PC-3 (cell line): ENCODE measurements at places on chromosomes 7 and 10. TPM values are rescaled to one million over a fixed set of nuclear protein-coding genes. Genes with fewer than 3 reads are reported as not detected.

The SLC18A3 gene
- total RNA-seq, result not detected in 2 replicates

The ERVW-1 gene
- not detected in 2 replicates for total RNA-seq

The WDR91 gene
- 12.3 and 23.0 TPM in 2 replicates for total RNA-seq

The DHX32 gene
- total RNA-seq, result 31.0 and 38.7 TPM in 2 replicates

The CCDC7 gene
- 14.1 and 19.1 TPM in 2 replicates for total RNA-seq

The KEL gene
- total RNA-seq, result 0.18 TPM in 1 of 2 replicates, not detected in the other

DNA sequence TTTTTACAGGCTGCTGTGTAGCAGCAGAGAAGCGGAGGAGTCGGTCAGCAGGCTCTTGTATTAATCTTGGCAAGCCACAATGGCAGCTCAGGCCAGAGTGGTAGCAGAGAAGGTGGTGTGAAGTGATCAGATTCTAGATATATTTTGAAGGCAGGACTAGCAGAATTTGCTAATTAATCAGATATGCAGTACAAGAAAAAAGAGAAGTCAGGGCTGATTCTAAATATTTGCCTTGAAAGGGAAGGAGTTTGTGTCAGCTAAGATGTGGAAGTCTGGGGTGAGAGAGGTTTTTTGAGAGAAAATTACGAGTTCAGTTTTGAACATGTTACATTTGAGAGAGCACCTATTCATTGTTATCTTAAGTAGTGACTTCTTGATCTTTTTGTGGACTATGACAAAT, 176.3 kb downstream of the WNT2 start:
- DNase-seq, result no peak

DNA sequence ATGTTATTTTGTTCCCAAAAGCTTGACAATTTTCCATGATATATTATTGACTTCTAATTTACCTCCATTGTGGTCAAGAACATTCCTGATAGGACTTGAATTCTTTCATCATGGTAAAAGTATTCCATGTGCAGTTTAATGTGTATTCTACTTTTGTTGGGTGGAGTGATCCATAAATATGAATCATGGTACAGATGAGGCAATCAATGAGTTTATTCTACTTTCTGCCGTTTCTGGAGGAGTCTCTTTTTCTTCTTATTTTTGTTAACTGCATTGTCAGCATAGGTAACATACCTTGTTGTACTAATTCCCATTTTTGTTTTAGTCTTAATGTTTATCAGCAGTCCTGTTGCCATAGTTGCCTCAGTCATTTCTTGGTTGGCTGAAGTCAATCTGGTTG, 69.6 kb downstream of the SHOC2 start:
- DNase-seq, result peak; percentile 8

GRCh38 chr7:130324306-130324943, 20.2 kb upstream of the CPA5 start:
- DNase-seq, result no peak

DNA sequence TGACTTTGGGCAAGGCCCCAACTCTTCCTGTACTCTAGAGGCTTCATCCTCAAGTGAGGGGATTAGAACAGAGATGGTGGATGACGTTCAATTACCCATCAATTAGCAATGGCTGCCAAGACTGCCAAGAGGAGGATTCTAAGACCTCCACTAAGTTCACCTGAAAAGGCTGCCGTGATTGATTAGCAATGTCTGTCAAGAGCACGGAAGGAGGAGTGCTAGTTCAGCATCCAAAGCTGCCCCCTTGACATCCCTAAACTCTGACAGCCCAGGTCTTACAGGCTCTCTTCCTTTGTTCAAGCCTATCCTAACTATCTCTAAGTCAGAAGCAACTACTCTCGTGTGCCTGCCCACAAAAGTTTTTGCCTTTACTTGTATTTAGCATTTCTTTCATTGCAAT, 68.4 kb downstream of the FAM53B start:
- DNase-seq, result no peak

- DNase-seq, result no peak
Observed at GRCh38 chr10:91076991-91077548, 143.4 kb upstream of the PCGF5 start.

- DNase-seq, result peak; percentile 69
Observed at GRCh38 chr10:103481974-103482531, 3.0 kb upstream of the CALHM3 start.

DNA sequence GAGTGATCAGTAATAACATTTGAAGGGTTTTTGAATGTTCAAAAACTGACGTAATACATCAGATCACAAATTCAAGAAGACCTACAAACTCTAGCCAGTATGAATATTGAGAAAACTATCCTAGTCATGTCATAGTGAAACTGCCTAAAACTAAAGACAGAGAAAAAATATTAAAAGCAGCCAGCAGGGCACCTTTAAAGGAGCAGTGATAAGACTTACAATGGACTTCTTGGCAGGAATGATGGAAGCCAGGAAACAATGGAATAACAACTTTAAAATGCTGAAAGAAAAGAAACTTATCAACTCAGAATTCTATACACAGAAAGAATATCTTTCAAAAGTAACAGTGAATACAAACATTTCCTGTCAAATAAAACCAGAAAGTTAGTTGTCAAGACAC, 78.3 kb upstream of the CTBP2 start:
- DNase-seq, result no peak

DNA sequence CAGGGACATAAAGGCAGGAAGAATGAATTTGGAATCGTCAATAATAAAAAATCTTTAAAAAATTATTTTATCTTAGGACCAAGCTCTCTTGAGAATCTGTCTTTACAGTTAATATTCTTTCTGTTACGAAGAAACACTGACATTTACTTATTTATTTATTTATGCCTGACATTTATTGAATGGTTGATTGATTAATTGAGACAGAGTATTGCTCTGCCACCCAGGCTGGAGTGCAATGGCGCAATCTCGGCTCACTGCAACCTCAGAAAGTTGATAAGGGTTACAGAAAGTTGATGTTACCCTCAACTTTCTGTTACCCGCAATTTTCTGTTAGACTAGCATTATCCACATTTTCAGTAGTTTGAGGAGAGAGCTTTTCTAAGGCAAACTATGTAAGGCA, 70.1 kb downstream of the CHCHD3 start:
- DNase-seq, result no peak

- no peak for DNase-seq
Observed at GRCh38 chr10:63348245-63348850, 117.4 kb downstream of the JMJD1C start.

- no peak for DNase-seq
Observed at GRCh38 chr10:6909905-6910560, 330.0 kb upstream of the PRKCQ start.

DNA sequence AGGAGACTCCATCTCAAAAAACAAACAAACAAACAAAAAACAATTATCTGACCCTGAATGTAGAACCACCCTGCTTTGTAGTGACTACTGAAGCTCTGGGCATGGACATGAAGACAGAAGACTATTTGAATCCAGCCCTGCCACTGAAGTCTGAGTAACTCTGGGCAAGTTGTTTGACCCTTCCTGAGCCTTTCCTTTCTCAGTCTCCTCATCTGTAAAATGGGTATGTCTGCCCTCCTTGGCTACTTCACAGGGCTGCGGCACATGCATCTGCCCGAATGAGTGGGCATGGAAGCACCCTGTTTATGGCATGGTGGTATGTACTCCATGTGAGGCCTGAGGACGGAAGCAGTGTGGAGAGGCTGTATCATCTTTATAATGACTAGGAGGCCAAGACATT, 22.2 kb upstream of the MALSU1 start:
- DNase-seq, result no peak

DNA sequence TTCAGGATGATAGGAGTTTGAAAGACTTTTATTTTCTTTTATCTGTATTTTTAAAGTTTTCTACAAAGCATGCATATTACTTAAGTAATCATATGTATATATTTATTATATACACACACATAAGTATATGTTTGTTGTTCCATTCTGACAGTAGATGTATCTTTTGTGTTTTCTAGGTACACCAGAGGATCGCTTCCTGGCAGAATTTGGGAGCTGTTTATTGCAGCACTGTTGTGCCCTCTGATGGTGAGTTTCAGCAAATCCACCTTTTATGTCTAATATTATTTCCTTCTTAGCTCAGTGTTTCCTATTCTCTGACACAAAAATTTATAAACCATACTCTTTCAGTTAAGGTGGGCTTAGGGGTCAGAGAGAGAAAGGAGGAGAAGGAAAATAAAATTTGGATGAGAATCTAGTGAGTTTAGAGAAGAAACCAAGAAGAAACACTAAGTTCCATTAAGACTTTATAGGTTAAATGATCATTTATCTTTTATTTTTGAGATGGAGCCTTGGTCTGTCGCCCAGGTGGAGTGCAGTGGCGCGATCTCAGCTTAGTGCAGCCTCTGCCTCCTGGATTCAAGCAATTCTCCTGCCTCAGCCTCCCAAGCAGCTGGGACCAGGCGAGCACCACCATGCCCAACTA, 59.2 kb upstream of the OIT3 start:
- peak; percentile 98 for DNase-seq

DNA sequence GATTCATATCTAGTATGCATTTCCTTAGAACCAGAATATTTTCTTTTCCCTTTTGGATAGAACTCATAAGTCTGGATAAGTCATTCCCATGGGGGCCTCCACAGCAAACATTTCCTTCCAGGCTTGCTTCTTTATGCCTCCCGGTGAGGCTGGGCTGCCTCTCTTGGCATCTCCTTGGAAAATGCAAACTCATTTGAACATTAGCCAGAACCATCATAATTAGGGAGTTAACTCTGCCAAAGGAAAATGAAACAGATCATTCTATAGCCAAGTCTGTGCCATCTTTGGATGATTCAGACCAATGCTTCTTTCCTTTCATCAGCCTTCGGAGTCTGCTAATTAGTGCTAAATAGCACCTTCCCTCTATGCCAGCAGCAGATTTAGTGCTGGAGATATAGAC, 81.1 kb downstream of the PLPP4 start:
- no peak for DNase-seq

DNA sequence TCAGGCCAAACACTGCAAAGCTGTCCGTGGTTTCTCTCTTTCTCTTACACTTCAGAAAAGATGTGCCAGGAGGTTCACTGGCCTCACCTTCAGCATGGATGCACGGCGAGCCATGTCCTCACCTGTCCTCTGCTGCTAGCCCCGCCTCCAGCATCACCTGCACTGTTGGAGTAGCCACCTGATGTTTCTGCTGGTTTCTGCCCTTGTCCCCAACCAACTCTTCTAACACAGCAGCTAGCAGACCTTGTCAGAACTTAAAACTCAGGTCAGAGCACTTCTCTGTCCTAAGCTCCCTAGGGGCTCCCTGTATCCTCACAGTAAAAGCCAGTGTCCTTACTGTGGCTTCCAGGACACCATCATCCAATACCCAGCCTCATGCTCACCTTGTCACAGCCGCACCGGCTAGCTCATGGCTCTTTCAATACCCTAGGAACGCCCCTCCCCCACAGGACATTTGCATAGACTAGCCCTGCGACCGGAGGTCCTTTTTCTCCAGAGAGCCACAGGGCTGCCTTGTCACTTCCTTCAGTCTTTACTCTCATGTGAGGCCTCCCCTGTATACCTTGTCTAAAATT, 15.2 kb downstream of the PALD1 start:
- DNase-seq, result no peak

- DNase-seq, result no peak
Observed at GRCh38 chr7:79998363-79998762, 136.3 kb upstream of the GNAI1 start.

DNA sequence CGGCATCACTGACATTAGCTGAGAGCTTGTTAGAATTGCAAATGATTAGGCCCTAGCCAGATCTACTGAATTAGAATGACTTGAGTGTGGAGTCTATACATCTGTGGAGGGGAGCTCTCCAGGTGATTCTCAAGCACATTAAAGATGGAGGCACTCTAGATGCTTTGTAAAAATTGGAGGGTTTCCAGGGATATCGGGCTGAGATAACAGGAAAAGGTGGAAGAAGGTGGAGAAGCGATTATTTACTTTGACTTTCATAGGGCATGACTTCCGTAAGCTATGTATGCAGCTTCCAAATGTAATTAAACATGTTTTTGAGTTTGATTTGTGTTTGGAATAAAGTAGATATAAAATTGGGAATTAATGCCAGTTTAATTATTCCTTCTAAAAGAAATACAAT, 235.0 kb upstream of the PTN start:
- DNase-seq, result no peak

- no peak for DNase-seq
Observed at GRCh38 chr7:114229246-114229645, 185.4 kb upstream of the FOXP2 start.

DNA sequence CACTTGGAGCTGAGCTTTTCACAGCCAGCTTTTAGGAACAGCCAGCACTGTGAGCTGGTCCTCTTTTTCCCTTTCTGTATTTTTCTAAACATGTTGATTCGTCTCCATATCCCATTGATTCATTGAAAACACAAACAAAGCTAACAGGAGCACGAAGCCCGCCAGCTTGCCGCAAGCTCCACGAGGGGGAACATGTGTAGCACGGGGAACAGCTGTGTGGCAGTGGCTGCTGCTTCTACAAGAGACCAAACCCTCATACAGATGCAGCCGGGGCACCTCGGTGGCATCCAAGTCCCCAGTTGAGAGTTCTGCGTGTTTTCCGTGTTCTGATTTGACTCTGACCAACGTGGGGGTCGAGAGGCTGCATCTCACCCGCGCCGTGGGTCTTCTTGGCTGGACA, 80.8 kb upstream of the SH2B2 start:
- no peak for DNase-seq
